ENCODE measurements at places on chromosomes 1 and 21.

DNA sequence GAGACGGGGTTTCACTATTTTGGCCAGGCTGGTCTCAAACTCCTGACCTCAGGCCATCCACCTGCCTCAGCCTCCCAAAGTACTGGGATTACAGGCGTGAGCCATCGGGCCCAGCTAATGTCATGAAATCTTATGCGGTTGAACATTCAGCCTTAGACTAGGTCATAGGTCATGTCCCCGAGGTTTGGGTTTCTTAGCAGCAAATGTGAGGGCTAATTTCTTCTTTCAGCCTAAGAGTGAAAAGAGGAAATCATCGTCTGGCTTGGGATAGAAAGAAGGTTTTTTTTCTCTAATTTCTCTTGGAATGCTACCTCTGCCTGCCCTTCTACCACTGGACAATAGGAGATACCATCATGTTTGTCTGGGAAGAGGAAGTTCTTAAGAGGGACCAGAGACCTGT, 18.0 kb upstream of the PIK3CD start:
- no peak for DNase-seq

DNA sequence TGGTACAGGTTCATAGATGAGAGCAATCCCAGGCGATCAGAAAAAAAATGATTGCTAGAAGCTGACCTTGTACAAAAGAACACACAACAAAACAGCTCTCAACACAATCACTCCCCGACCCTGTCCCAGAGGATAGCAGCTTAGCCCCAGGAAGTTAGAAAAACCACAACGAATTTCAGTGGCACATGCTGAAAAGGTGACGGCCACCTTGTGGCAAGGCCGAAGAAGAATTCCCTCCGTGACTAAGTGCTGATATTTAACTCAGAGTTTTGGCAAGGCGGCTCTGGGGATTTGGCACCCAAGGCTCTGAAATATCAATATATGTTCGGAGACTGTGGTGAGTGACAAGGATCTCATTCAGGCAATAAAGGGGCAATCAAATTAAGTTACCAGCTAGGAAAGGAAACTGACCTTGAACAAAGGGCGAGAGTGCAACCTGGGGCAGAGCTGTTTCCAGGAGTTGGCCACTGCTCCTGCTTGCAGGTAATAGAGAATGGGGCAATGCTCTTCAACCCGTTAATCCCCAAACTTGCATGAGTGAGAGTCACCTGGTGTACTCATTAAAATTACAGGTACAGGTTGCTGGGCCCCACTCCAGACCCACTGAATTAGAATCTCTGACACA, 96.2 kb downstream of the BEND5 start:
- no peak for DNase-seq

DNA sequence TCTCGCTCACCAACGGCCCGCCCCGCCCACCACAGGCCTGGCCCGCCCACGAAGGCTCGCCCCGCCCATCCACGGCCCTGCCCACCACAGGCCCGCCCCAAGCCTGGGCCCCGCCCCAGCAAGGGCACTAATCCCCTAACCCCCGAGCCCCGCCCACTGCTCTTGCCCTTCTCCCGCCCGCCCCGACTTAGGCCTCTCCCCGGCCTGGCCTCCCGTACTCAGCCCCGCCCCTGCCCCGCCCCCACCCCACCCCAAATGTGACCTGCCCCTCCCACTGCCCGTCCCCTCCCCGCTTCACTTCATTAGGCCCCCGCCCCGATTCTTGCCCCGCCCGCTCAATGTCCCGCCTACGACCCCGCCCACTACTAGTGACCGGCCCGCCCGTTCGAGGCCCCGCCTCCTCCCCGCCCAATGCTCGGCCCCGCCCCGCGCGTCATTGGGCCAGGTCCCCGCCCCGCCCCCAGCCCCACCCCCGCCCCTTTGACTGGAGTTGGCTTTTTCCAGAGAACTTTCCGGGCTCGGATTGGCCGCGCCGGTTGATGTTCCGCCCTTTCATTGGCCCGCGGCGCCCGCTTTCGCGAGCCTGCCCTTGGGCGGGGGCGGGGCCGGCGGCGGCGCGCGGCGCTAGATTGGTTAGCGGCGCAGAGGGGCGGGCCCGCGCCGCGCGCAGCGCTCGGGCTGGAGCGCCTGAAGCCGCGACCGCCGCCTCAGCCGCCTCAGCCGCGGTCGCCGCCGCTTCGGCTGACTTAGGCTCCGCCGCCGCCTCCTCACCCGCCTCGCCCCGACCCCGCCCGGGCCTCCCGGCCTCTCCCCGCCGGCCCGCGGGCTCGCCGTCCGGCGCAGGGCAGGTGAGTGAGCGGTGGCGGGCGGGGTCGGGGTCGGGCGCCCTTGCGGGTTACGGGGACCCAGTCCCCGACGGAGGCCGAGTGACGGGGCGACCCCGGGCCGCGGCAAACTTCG, at the start of gene PCBP3:
Gene PCBP3 (plus strand): TSS at position 705 of the 960 bp plus-strand sequence. CDS start 206,361 bp downstream, outside the sequence.
- peak; percentile 96 for DNase-seq

- no peak for DNase-seq
These were observed 200.9 kb downstream of the TM2D1 start for GRCh38 chr1:61523893-61524605.

GRCh38 chr1:198056255-198056654, 100.5 kb upstream of the NEK7 start:
- DNase-seq = no peak

- no peak for DNase-seq
These were observed 7.3 kb downstream of the GNG4 start for GRCh38 chr1:235642011-235642942.

DNA sequence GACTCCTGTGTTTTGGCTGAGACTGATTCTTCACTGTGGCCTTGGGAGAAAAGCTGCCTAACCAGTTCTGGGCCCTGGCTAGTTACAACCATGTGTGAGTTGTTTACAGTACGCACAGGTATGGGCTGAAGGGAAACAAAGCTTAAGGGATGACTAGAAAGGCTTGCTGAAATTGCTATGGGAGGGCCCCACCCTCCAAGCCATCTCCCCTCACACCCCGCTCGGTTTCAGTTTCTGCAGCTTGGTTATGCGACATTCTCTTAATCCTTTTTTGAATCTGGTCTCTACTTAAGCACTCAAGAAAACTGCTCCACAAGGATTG, 43.1 kb downstream of the PBX1 start:
- no peak for DNase-seq

DNA sequence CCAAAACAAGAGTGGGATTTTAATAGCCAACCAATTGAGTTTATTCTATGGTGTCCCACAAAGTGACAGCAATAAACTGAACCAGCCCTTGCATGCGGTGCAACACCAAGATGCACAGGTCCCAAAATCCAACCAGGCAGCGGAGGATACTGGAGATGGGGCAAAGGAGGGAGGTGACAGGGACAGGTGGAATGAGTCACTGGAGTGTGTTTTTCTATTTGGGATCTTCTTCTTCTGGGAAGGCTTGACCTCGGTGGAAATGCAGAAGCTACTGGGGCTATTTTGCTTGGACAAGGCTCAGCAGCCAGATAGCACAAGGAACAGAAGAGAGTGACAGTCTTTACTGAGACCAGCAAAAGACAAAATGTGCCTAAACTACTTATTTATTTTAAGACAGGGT, 97.5 kb downstream of the PLXNA2 start:
- DNase-seq = no peak

GRCh38 chr1:65372557-65372956, 47.9 kb upstream of the LEPR start:
- no peak for DNase-seq

GRCh38 chr1:145979746-145980456, 15.4 kb downstream of the POLR3GL start:
- no peak for DNase-seq

DNA sequence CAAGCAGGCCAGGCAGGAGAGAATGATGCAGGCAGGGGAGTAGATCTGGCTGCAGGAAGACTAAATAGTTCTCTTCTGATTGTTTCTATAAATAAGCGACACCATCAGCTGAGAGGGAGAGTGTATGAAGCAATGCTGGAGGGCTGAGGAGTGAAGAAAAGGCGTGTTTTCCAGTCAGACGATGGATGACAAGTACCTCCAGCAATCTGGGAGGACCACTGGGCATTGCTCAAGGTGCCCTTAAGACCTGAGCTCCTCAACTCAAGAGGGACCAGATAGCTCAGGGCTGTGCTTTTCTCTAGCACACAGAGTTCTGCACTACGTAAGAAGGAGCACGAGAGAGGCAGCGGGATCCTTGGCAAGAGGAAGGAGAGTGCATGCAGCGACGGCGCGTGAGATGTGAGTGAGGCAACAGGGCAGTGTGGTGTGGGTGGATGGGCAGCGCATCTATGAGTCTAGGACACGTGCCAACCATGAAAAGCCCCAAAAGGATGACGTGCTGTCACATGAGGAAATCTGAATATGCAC, 36.0 kb downstream of the PABPC4 start:
- no peak for DNase-seq

DNA sequence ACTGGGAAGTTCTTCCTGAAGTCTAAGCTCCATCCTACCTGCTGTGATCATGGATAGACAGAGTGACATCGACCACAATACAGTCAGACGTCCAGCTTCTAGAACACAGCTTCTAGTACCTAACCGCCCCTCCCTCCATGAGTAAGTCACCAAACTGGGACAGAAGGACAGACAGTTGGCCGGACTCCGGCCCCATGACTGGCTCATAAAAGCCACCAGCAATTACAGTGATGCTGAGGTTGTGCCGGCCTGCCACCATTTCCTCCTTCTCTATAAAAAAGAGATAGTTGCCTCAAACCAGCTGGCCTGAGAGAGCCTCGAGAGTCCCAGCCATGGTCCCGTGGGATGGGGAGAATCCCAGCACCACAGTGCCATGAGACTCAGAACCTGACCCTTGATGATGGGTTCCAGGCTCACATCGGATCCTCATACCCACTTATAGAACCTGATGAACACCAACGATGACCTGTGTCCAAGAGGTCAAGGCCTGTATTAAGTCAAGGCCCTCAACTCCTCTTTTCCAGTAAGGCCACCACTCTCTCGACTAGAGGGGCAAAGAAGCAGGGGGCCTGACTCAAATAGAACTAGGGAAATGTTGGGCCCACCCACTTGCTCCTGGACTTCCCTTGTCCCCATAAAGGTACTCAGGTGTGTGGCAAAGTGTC, 3.4 kb downstream of the MEF2D start:
- DNase-seq = no peak

GRCh38 chr1:64623750-64624191, 121.1 kb upstream of the RAVER2 start:
- no peak for DNase-seq

GRCh38 chr21:39003982-39004633, 179.1 kb downstream of the PSMG1 start:
- no peak for DNase-seq

GRCh38 chr1:244118109-244118761, 67.2 kb downstream of the ZBTB18 start:
- DNase-seq = no peak

- DNase-seq = no peak
These were observed 6.4 kb downstream of the CLCA2 start for GRCh38 chr1:86430376-86430775.

DNA sequence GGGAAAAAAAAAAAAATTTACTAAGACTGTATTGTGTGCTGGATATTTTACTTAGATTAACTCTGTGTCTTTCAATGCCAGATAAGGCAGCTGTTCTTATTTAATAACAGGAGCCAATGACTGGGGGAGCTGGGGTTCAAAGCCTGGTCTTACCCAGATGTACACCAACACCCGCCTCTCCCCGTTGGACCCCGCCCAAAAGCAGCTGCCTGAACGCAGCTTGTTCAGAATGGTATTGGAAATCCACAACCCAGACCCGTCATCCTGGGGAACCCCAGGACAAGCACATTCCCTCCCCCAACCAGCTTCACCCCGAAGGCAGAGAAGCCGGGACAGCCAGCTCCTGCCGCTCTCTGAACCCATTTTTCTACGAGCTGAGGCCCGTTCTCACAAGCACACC, 113.6 kb upstream of the TMPRSS2 start:
- no peak for DNase-seq

GRCh38 chr1:56235909-56236510, 343.4 kb downstream of the PLPP3 start:
- DNase-seq = no peak

DNA sequence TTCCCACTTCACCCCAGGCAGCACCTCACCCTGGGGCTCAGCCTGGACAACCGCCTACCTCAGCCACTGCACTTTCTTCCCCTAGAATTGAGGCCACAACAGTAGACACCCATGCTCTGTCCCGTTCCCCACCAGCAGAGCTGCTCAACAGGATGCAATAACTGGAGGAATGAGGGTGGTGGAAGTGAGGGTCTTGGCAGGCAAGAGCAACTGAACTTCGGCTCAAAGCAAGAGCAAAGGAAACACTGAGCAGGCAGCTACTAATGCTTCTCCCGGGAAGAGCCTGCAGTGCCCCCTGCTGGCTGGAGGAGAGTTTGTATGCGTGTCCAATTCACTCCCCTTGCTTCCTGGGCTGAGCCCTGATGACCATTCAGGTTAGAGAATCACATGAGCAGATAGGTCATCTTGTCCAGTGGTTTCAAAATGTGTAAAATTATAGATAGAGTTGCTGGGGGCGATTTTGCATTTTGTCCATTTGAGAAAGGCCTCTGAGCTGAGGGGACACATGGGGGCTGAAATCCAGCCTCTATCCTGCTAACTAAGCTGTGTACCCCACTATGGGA, 13.9 kb downstream of the NT5C1A start:
- DNase-seq = peak; percentile 56

DNA sequence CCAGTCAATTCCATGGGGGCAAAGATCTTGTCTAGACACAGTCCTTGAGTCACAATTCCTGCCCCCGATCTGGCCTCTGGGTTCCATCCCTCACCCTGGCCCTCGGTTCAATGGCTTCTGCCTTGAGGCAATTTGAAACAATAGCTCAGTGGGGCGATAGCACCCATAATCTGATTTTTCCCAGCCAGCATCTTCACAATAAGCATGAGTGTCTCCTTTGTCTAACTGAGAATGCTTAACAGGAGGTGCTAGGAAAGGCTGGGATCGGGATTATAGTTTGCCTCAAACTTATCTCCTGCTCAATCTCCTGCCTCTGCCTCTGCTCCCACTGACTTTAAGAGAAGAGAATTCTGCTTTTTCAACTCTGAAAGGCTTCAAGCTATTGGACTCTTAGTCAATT, 293.9 kb upstream of the PROX1 start:
- DNase-seq = no peak

GRCh38 chr1:226827458-226827857, 43.0 kb upstream of the PSEN2 start:
- no peak for DNase-seq

GRCh38 chr1:204731509-204731908, 46.0 kb upstream of the LRRN2 start:
- no peak for DNase-seq

DNA sequence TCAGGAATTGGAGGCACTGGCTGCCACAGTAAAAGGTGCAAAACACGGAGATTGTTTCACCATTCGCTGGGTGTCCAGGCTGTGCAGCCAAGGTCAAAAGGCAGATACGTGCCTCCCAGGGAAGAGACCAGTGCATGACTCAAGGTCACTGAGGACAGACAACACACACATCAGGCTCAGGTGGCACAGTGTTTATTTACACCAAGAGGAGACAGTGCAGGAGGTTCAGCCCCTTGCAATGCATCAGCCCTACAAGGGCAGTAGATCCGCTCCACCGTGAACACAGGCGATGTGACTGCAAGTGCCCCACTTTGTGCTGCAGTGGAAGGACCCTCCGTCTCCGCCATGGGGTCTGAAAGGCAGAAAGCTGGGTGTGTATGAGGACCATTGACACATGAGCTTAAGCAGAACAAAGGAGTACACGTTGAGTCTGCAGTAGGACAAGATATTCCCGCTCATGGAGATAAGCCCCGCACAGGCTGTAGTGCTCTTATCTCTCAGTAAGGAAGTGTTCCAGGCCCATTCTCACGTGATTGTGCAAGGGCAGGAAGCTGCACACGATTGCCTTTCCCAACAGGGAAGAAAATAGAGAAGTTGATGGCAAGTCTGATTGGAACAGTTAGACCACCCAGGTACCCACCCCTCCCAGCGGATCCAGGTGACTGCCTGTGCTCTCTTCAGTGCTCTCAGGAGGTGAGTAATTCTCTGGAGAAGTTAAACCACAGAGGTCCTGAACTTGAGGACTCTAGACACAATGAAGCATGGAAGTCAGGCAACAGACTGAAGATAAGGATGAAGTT, 37.5 kb upstream of the QSOX1 start:
- DNase-seq = no peak
